ENCODE measurements at places on chromosomes 3 and 15. TPM values are rescaled to one million over a fixed set of nuclear protein-coding genes. Genes with fewer than 3 reads are reported as not detected.

- DNase-seq, result no peak
- H3K4me1 ChIP-seq, result no peaks in the 10 kb centered on the region
- peaks cover 19% of the 10 kb centered on the region for H3K36me3 ChIP-seq
- no peak overlapping the region for H3K4me3 ChIP-seq
- H3K27ac ChIP-seq, result no peak overlapping the region
- no peaks in the 10 kb centered on the region for H3K27me3 ChIP-seq
These were observed 15.4 kb upstream of the PRKAR2A start for GRCh38 chr3:48863122-48863521.

STRIT1 gene
- not detected for total RNA-seq

DNA sequence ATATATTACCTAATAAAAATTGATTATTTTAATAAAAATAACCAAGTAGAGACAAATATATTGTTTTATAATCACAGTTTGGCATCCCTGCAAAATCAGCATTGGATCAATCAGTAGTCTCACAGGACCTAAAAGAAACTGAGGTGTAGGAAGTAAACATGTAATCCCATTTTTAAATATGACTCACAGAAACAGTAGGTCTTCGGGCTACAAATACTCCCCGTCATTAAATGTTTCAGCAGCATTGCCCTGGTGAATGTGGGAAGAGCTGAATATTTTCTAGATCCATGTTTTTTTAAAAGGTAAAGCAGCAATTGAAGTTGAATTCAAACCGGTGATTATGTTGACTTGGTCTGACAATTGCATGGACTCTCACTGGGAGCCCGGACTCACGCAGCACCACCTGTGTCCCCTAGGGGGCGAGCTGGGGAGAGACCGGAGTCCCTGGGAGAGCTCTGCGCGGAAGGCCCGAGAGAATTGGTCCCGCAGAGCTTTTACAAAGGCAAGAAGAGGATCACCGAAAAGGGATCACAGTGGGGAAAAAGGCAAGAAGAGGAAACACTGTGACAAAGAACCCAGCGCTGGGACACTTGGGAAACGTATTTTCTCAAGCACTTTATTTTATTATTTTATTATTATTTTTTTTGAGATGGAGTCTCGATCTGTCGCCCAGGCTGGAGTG, 17.2 kb upstream of the USP3 start:
- H3K27me3 ChIP-seq, result peaks cover 2% of the 10 kb centered on the region
- peak overlapping the region; percentile 10 for H3K27ac ChIP-seq
- H3K36me3 ChIP-seq, result no peaks in the 10 kb centered on the region
- peaks cover 57% of the 10 kb centered on the region for H3K4me1 ChIP-seq
- peak; percentile 90 for DNase-seq
- peak overlapping the region; percentile 12 for H3K4me3 ChIP-seq

GOLIM4 gene
- 1.7 TPM for total RNA-seq

DNA sequence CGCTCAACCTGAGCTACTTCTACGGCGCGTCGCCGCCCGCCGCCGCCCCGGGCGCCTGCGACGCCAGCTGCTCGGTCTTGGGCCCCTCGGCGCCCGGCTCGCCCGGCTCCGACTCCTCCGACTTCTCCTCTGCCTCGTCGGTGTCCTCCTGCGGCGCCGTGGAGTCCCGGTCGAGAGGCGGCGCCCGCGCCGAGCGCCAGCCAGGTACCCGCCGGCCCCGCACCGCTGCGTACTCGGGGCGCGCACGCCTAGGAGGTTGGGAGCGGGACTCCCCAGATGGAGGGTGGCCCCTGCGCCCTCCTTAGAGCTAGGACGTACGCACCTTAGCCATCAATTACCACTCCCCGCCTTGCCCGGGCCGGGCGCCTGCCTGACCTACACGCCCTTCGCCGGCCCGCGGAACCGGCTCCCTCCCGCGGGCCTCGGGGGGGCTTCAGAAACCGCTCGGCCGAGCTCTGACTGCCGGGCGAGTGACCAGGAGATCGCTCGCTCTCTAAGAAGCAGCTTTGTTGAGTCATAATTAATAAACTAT, 466 bp downstream of the NFKBIZ start:
- peak overlapping the region; percentile 98 for H3K4me3 ChIP-seq
- no peaks in the 10 kb centered on the region for H3K27me3 ChIP-seq
- H3K36me3 ChIP-seq, result peaks cover 59% of the 10 kb centered on the region

DNA sequence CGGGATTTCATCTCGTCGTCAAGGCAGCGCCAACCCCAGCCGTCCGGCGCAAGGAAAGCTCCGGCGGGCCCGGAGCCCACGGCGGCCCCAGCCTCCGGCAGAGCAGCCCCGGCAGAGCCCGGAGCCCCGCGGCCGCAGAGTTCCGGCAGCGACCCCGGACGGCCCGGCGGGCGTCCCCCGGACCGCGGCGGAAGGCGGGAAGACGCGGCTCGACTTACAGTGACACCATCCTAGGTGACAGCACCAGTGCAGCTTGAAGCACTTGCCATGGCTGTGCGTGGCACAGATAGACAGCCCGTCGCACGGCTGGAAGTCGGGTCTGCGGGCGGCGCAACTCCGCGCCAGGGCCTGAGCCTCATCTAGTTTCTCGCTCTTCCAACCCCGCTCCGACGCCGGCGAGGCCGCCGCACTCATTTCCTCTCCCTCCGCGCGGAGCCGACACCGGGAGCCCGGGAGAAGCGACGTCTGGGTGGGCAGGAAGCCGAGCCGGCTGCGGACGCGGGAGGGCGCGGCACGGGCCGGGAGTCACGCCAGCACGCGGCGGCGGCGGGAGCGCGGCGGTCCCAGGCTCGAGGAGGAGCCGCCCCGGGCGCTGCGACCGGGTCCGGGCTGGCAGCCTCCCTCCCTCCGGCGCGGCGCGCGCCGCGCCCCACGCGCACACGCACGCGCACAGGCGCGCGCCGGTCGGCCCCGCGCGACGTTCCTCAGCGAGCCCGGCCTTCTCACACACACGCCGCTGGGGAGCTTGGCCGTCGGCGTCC, at the start of gene C3orf70:
C3orf70 (minus strand) TSS at position 651 of the 761 bp plus-strand sequence; CDS start at position 414, 237 bp downstream.
- H3K4me3 ChIP-seq, result peak within 1 kb of the TSS; percentile 71
- peaks cover 5% of the 10 kb centered on the region for H3K4me1 ChIP-seq
- H3K27ac ChIP-seq, result no peak within 1 kb of the TSS
- DNase-seq, result peak; percentile 28

- peaks cover 5% of the 10 kb centered on the region for H3K36me3 ChIP-seq
- H3K4me3 ChIP-seq, result peak overlapping the region; percentile 60
- peaks cover 11% of the 10 kb centered on the region for H3K4me1 ChIP-seq
- H3K27me3 ChIP-seq, result peaks cover 24% of the 10 kb centered on the region
These were observed 17.8 kb downstream of the MYL3 start for GRCh38 chr3:46845397-46845859.

ARRDC4 gene
- 0.18 TPM for total RNA-seq

DNA sequence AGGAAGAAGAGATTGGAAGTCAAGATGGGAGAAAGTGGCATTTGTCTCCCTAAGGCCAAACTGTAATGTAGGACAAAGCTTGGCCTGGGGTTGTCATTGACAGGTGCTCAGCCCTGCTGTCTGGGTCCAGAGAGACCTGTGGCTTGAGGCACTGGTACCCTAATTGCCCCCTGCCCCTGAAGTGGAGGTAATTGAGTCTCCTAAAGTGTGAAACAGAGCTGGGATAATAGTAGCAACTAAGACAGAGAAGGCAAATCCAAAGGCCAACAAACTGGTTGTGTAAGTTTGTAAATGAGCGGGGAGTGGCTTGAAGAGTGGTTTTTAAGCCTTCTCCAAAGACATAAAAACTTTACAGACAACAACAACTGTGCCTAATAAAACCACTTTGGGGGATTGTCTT, 264.2 kb upstream of the ROPN1 start:
- H3K4me3 ChIP-seq, result no peak overlapping the region
- H3K4me1 ChIP-seq, result no peaks in the 10 kb centered on the region
- H3K27me3 ChIP-seq, result peaks cover 1% of the 10 kb centered on the region

- H3K27me3 ChIP-seq, result no peaks in the 10 kb centered on the region
- peaks cover 25% of the 10 kb centered on the region for H3K4me1 ChIP-seq
- DNase-seq, result no peak
- no peak overlapping the region for H3K4me3 ChIP-seq
- peaks cover 16% of the 10 kb centered on the region for H3K36me3 ChIP-seq
These were observed 23.4 kb downstream of the GTF2E1 start for GRCh38 chr3:120765830-120766493.

DNA sequence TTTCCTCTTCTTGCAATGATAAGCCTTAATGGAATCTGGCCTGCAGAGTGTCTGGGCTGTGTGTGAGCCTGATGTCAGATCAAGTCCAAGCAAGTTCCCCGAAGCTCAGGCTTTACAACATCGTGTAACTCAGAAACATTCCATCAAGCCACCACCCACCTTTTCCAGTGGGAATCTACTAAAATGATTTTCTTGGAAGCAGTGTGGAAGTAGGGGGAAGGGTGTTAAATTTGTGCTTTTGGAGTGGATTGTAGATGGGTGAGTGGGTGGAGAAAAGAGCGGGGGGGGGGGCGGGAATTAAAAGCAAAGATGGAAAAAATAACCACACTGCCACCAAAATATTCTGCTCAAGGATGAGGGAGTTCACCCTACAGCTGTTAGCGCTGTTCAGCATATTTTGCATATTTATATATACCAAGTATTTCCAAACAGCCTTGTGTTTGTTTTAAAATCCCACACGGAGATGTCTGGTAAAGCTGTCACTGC, 53.6 kb downstream of the VGLL3 start:
- H3K27me3 ChIP-seq, result no peaks in the 10 kb centered on the region
- no peak for DNase-seq
- no peak overlapping the region for H3K27ac ChIP-seq

GRCh38 chr3:18988614-18989229, 159.6 kb upstream of the KCNH8 start:
- H3K27me3 ChIP-seq, result peaks cover 38% of the 10 kb centered on the region
- H3K4me3 ChIP-seq, result no peak overlapping the region
- H3K27ac ChIP-seq, result no peak overlapping the region
- peaks cover 16% of the 10 kb centered on the region for H3K4me1 ChIP-seq
- no peak for DNase-seq

DNA sequence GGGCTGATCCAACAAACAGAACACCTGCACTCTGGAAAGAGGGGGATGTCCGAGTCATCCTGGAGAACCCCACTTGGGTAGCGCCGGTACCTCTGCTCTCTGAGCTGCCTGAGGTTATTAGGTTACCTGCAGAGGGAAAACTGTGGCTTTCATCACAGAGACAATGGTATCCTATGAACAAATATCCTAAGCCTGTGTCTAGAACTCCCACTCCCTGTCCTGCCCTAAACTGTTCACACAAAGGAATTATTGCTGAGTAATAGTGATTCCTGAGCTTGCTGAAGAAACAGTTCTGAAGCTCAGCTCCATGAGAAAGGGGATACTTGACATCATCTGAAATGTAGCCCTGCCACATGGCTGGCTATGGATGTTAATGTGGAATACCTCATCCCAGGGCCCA, 31.9 kb upstream of the WNT5A start:
- H3K4me1 ChIP-seq, result no peaks in the 10 kb centered on the region
- H3K27me3 ChIP-seq, result no peaks in the 10 kb centered on the region
- H3K27ac ChIP-seq, result no peak overlapping the region

GRCh38 chr15:43434446-43434845, 58.5 kb downstream of the TP53BP1 start:
- no peaks in the 10 kb centered on the region for H3K4me1 ChIP-seq
- no peaks in the 10 kb centered on the region for H3K27me3 ChIP-seq

GBE1 gene
- total RNA-seq, result 36.5 TPM

TM4SF18 gene
- total RNA-seq, result not detected

MGLL gene
- 1.5 TPM for total RNA-seq

GRCh38 chr3:170740726-170741591, 129.0 kb downstream of the RPL22L1 start:
- H3K27me3 ChIP-seq, result peaks cover 6% of the 10 kb centered on the region
- no peaks in the 10 kb centered on the region for H3K36me3 ChIP-seq
- H3K4me3 ChIP-seq, result no peak overlapping the region
- no peak for DNase-seq

DNA sequence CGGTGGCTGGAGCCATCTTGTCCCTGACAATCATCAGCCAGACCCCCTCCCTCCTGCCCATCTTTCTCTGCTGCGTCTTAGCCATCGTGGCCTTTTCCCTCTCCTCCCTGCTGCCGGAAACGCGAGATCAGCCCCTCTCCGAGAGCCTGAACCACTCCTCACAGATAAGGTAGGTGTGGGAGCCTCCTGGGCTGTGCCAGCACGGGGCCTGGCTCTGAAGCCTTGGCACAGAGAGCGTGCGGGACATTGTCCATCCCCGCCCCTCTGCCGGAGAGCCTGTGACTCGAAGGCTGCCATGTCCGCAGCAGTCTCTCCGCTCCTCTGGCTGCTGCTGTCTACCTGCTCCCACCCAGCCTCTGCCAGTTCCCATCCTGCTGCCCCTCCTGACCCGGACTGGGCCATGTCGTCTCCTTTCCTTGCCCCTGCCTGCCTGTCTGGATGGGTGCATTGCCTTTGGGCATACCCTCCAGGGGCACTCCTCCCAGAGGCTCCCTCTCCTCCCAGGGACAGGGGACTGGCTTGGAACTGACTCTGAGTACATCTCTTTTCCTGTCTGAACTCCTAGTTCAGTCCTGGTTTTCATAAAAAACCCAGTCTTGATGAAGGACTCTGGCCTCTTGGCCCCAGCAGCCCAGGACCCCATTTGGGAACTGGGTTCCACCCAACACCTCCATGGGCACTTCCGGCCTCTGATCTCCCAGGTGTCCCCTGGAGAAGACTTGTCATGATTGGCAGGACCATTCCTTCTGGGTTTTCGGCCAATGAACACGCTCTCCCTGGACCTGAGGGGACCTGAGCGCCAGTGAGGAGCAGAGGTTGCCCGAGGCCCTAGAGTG, 30.0 kb upstream of the XYLB start:
- DNase-seq, result no peak
- H3K36me3 ChIP-seq, result no peaks in the 10 kb centered on the region
- H3K4me1 ChIP-seq, result no peaks in the 10 kb centered on the region

- H3K27ac ChIP-seq, result no peak overlapping the region
- H3K36me3 ChIP-seq, result no peaks in the 10 kb centered on the region
- peaks cover 10% of the 10 kb centered on the region for H3K27me3 ChIP-seq
- no peaks in the 10 kb centered on the region for H3K4me1 ChIP-seq
These were observed 228.4 kb downstream of the TLE3 start for GRCh38 chr15:69869291-69869690.

GRCh38 chr3:50336452-50337174, 4.0 kb downstream of the RASSF1 start:
- DNase-seq, result no peak
- H3K36me3 ChIP-seq, result peaks cover 78% of the 10 kb centered on the region
- H3K27me3 ChIP-seq, result no peaks in the 10 kb centered on the region
- H3K27ac ChIP-seq, result peak overlapping the region; percentile 94
- H3K4me3 ChIP-seq, result peak overlapping the region; percentile 85
- peaks cover 61% of the 10 kb centered on the region for H3K4me1 ChIP-seq

GRCh38 chr3:9168241-9168741, 81.2 kb downstream of the SRGAP3 start:
- H3K36me3 ChIP-seq, result no peaks in the 10 kb centered on the region
- H3K4me1 ChIP-seq, result peaks cover 2% of the 10 kb centered on the region
- H3K4me3 ChIP-seq, result no peak overlapping the region

DNA sequence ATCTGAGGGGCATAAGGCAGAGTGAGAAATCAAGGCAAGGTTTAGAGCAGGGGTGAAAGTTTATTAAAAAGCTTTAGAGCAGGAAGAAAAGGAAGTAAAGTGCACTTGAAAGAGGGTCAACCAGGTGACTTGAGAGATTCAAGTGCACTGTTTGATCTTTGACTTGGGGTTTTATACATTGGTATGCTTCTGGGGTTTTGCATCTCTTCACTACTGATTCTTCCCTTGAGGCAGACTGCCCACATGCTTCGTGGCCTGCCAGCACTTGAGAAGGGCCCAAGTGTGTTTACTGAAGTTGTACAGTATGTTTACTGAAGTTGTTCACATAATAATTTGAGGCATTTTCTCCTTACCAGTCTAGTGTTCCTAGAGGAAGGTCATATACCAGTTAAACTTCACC, 367.0 kb upstream of the UBE2E2 start:
- no peak for DNase-seq
- no peak overlapping the region for H3K27ac ChIP-seq
- no peaks in the 10 kb centered on the region for H3K27me3 ChIP-seq
- H3K4me3 ChIP-seq, result no peak overlapping the region
- H3K36me3 ChIP-seq, result no peaks in the 10 kb centered on the region

- H3K4me1 ChIP-seq, result no peaks in the 10 kb centered on the region
- no peaks in the 10 kb centered on the region for H3K36me3 ChIP-seq
- no peak overlapping the region for H3K27ac ChIP-seq
- no peaks in the 10 kb centered on the region for H3K27me3 ChIP-seq
- DNase-seq, result no peak
These were observed 578.6 kb downstream of the RSL24D1 start for GRCh38 chr15:54618120-54618519.

All from activated CD4-positive, alpha-beta memory T cell treated with anti-CD3 and anti-CD28 coated beads, Interleukin-2, amount 10 ng/mL, durations not matched to agents 7 days and 5 days (primary cell).